Left renal cortex interstitium (tissue), 4 donors: ENCODE measurements at places on chromosomes 2 and 18.

DNA sequence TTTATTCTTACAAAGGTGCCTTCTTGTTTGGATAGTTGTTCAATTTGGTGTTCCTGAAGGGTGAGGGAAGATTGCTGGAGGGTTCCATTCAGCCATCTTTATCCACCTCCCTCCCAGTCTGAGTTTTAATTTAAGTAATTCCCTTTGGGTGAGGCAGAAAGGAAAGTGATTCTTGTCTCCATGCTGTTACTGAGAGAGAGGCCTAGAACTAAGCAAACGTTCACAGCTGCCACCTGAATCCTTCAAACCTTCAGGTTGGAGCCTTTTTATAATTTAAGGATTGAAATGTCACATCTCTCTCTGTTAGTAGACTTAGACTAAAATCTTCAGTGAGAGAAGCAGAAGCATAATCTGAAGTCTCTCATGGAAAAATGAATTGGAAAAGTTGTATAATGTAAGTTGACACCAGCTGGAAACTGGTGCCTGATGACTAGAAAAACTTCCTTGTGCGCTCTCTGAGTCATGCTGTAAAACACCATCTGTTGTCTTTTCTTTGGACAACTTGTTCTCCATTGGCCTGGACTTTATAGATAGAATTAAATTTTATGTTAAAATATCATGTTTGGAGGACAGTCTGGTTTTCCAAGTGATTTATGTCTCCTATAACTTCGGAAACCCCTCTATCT is 14.6 kb downstream of the STRADB start:
- peak; percentile 31 for DNase-seq

DNA sequence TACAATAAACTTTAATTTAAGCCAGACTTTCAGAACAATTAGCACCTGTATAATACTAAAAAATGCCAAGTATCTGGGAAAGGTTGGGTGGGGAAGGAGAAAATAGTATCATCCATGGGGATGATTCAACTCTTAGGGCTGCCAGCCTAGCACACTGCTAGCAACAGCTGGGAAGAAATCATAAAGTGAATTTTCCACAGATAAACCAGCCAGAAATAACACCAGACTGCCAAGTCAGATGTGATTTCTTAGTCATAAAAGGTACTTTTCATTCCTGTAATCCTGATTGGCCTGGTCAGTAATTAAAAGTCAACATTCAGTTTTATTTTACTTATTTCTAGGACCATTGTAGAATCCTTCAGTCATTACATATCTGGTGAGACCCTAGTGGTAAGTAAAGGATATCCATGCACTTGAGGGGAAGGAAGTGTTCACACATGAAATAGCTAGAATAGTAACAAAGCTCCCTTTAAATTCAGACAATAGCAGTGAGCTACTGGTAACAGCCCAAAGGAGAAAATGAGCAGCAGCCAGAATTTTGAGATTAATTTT is 59.4 kb downstream of the LIMS1 start:
- DNase-seq = no peak

DNA sequence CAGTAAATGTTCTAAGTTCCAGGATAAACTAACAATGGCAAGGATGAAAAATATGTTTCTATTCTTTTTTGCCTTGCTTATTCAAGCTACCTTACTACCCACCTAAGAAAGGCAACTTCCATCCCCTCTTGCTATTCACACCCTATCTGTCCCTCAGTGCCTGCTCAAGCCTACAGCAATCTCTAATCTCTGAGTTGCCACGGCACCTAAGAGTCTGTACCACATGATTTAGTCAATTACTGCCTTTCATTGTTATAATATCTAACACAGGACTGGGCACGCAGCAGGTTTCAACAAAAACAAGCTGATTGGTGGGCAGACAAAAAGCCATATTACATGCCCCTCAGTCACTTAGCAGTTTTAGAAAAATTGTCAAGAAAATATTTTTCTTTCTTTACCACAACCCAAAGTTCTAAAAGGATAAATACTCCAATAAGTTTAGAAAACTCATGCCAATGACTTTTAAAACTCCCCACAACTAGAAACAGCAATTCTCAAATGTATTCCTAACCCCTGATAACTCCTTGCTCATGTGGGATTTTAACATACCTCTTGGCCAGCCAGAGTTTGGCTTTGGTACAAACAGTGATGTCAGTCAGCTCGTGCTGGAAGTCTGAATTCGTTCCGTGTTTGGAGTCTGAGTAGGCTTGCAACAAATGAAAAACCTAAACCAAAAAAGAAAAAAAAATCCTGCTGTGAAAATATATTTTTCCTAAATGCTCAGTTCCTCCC is 117.3 kb upstream of the ZFP36L2 start:
- DNase-seq = no peak

GRCh38 chr2:161988589-161988988 is 85.4 kb downstream of the DPP4 start:
- no peak for DNase-seq

DNA sequence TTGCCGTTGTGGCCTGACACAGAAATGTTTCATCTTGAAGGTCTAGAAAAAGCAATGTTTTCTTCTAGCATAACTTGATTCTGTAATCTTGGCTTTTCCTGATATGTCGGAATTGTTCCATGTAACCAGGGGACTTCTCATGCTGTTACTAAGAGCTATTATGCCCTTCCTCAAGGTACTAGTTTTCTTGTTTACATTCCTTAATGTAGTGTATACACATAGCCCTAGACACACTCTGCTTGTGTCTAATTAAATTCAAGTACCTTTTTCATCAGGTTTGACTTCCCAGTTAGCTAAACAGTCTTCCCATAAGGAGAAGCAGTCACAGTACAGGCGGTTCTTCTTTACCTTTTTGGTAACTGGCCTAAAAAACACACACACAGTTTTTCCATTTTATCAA is 122.8 kb upstream of the MSH6 start:
- no peak for DNase-seq

DNA sequence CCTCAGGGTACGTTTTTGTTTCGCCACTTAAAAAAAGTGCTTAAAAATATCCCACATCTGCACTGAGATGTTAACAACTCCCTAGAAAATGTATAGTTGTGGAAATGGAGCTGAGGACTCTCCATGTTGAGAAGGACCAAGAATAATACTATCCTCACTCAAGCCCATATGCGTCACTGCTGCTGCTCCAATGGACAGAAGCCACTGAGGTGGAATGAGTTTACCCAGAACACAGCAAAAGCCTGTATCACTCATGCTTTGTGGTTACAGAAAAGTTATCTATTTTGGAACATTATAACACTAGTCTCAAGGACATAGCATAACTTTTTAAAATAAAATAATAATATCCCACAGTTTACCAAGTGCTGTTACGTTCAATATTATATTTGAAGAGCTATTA is 31.9 kb downstream of the DSC3 start:
- DNase-seq = no peak

- no peak for DNase-seq
These were observed 165.7 kb downstream of the LNPK start for GRCh38 chr2:175836361-175836760.

DNA sequence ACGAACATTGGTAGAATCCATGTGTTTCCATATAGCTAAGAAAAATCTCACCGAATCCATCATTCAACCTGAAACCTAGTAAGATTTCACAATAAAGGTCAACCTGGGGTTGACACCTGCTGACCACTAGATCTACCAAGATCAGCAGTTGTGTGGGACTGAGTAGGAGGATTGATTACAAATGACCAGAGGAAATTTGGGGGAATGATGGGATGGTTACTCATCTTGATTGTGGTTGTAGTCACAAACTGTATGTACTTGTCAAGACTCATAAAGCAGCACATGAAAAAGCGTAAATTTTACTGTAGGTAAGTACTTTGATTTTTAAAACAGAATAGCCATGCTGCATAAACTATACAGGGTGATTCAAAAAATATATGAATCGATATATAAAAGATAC is 14.7 kb downstream of the DAPL1 start:
- DNase-seq = no peak

- no peak for DNase-seq
These were observed 165.1 kb downstream of the FMNL2 start for GRCh38 chr2:152499896-152500735.

GRCh38 chr2:8514796-8515758 is 166.8 kb upstream of the ID2 start:
- DNase-seq = no peak

DNA sequence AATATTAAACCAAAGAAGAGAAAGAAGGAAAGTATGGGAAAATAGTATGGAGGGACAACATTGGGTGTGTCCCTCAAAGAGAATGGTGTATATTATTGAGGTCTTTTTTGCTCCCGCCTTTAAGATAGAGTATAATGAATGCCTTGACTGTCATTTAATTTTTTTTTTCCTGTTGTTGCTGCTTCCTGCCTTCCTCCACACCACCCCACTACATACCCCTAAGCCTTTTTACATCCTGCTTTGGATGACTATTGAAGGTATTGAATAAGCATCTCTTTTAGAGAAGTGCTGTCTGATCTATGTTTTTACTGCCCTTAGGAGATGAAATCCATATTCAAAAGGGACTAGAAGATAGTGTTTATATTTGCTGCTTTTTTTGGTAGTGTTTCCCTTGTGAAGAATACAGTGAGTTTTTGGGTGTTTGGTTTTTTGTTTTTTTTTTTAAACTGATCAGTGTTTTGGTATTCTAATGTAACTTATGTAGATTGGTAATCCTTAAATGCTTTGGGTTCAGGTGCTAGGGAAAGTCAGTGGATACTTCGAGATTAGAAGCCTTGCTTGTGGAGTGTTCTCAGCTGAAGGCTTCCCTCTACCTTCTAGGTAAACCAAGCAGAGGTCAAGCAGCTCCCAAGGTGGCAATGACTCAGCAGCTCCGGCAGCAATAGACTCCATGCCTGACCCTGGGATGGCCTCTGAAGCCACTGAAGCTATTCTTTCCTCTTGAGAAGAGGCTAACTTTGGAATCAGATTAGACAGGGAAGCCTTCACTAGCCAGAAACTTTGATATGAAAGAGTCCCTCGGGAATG is 5.0 kb downstream of the FZD7 start:
- DNase-seq = no peak

DNA sequence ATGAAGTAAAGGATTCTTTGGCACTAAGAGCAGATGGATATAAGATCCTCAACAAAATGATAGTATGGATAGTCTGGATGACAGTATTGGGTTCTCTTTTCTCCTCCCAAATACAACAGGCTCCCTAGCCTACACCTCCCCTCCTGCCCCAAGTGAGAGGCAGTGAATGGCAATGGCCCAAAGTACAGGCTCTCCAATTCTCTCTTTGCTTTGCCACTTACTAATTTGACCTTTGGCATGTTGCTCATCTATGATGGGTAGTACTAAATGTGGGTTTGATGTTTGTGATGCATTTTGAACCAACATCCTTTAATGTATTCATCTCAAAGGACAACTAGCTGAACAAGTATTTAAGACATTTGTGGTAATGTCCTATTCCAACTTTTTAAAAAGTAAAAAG is 65.9 kb downstream of the EIF5B start:
- DNase-seq = no peak

DNA sequence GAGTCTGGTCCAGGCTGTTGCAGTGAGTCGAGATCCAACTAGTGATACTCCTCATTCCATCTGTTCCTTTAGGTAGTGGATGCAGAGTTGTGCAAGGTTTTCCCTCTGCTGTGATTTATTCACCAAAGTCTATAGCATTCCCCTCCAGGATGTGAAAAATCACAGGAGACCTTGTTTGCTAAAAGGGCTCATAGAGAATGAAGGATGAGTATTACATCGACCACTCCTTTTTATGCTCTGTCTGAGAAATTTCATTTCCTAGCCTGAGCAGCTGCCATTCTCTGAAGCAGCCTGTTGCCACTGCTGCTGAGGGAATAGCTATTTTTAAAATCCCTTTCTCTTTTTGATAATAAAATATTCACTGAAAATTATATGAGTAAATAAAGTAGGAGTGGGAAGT is 134.1 kb upstream of the LRRTM1 start:
- no peak for DNase-seq

DNA sequence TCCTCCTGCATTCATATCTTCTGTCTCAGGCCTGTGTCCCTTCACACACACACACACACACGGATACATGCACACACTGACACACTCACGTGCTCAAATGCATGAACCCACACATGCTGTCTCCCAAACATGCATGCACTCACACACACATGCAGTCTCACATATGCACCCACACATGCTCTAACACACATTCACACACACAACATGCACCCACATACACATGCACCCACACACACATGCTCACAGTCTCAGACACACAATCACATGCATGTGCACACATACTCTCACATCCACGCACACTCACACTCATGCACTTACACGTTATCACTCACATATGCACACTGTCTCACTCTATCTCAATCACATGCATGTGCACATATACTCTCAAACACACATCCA is 1.9 kb upstream of the CD226 start:
- DNase-seq = no peak

DNA sequence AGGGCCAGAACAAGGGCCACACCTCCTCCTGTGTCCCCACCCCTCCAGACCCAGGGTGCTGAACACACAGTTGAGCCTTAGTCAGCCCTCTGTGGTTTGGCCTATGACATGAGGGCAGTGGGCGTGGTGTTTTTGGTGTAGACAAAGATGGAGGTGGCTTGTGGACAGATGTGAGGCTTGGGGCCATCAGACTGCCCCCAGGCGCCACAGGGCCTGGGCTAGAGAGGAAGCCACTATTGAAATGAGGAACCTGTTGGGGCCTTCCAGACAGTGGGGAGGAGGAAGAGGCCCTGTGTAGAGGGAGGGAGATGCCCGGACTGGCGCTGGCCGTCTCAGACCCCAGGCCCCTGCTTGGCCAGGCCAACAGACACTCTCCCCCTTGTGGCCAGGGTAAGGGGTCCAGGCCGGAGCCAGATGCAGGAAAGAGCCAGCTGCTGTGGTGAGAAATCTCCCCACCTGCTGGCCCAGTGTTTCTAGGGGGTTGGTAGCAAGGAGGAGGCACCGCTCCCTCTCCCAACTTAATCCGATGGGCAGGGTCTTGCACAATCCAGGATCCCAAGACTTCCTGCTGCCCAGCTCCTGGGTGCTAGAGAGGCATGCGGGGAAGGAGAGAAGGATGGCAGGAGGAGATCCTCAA is 53.8 kb downstream of the SMAD7 start:
- no peak for DNase-seq

DNA sequence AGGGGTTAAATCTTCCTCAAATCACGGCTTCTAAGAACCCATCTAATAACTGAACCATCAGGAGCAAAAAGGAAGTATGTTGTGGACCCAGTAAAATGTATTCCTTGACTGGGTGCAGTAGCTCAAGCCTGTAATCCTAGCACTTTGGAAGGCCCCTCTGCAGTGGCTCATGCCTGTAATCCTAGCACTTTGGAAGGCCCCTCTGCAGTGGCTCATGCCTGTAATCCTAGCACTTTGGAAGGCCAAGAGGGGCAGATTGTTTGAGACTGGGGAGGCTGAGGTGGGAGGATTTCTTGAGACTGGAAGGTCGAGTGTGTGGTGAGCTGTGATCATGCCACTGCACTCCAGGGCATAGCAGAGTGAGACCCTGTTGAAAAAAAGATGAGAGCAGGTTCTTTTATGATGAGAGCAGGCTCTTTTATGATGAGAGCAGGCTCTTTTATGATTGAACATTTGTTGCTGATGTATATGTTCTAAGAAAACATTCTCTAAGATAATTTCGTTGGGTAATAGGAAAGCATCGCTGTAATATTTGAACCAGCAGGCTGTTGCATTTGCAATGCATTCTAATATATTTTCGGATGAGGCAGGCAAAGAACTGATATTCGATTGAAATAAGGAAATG is 3.5 kb upstream of the PARD6G start:
- DNase-seq = no peak
